ENCODE measurements at places on chromosomes 4 and X.

DNA sequence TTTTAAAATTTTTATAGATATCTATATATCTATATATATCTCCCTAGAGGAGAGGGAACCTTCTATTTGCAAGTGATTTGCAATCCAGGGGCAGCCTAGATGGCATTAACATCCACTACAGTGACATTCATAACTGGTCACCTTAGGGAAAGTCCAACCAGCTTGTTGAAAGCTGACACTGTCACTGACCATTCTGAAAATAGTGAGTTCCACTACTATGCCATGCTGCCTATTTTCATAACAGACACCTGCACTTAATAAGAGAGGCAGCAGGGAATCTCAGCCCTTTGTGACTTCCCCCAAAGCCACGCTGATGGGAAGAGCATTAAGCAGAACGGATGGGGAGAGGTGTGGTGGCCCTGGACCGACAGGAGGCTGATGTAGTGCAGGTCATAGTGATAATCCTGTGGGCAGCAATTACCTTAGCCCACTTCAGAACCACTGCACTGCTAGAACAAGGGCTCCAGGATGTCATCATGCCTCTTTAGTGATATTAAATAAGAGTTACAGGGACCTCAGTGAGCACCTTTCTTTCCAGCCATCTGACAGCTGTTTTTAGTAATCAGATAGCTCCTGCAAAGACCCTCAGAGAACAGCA is 51.3 kb downstream of the GPRIN3 start:
- DNase-seq, result no peak

DNA sequence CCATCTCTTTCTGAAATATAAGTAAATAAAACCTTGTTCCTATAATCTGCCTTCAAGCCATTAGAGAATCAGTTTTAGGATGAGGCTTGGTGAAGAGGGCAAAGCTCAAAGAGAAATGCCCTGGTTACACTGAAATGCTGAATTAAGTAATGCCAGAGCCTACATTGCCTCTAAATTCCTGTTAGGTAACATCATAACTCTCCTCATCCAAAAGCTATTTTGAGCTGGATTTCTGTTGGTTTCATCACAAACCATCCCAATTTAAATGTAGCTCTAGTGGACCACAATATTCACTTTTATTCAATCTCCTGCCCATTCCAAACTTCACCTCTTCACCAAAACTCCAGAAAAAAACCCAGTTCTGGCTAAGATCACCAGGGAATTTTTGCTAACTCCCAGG is 1319.7 kb upstream of the TENM3 start:
- DNase-seq, result no peak

GRCh38 chr4:184384056-184384809 is 90.1 kb downstream of the IRF2 start:
- DNase-seq, result no peak

DNA sequence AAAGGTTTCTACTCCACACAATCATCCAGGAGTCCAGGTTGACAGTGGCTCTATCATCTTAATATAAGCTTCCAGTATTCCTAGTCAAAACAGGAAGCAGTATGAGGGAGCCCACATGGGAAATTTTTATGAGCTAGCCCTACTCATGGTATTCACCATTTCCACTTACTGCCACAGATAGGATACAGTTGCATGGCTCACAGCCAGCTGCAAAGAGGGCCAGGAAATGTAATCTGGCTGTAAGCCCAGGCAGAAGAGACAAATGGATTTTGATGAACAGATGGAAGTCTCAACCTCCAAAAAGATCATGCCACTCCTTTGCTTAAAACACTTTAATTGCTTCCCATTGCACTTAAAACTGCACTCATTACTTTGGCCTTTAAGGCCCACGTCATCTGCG is 150.6 kb downstream of the ADAMTS3 start:
- peak; percentile 47 for DNase-seq

DNA sequence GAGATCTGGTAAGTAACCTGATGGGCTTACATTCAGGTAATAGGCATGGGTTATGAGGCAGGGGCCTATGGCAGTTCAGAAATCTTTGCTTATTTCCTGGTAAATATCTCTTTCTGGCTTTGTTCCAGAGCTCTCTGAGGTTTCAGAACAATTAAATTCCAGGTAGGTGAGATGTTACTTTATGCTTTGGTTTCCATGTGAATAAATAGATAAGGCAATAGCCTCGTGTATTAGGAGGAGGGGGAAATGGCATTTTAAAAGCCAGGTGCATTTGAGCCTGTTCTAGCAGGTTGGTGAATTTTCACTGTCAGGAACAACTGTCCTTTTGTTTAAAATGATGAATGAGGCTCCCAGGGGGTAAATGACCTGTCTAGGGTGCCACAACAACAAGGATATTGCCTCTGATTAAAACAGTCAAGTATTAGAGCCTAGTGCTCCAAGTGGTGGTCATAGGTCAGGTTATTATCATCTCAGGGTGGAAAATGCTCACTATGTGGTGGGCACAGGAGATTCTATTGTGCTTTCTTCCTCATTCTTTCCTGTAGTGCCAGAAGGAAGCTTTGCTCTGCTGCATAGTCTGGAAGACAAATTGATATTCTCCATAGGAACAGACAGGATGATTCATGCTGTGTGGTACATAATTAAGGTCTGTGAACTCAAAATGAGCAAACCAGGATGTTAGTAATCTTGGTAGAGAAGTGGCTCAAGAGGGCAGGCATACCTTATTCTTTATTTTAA is 296.2 kb downstream of the INPP4B start:
- DNase-seq, result peak; percentile 96

DNA sequence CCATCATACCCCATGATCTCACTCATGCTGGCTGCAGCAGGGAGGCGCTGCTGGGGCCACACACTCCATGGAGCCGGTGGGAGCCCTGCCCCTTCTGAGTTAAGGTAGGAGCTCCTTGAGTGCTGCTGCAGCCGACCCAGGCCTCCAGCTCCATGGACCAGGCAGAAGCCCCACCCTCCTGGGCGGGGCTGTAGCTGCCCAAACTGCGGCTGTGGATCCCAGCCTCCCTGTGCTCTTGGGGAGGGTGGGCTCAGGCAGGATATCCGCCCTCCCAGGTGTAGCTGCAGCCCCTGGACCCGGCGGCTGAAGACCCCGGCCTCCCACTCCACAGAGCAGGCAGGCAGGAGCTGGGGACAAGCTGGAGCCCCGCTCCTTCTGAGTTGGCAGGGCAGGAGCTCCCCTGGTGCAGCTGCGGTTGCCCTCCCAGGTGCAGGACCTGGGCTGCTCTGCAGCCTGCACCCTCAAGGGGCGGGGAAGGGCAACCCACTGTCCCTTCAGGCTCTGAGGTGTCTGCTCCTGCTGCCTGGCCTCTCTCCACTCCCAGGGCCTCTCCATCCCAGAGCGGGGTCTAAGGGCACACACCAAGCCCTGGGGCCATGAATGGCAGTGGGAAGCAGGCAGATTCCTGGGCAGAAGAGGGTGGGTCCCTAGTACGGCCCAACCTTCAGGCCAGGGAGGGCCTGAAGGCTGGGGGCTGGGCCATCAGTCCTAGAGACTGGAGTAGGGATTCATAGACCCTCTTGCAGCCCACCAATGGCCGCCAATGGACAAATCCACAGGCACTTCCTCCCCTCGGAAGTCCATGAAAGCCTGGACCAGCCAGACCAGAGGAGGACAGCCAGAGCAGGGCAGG is 466.1 kb downstream of the DTHD1 start:
- no peak for DNase-seq

DNA sequence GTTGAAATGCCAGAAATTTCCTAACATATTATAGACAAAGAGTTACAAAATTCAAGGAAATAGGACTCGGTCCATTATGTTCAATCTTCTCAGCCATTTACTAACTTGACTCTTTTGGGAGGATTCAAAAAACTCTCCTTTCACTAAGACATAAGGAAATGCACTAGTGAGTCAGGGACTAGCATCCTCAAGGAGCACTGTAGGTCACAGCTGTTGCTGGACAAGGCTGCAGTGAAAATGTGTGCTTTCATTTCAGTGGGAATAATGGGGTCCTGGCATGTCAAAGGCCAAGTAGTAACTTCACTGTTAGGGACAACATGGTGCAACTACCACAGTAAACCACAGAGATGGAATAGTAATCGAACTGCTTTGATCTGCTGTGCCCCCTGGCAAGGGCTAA is 56.9 kb upstream of the ABCG2 start:
- no peak for DNase-seq

DNA sequence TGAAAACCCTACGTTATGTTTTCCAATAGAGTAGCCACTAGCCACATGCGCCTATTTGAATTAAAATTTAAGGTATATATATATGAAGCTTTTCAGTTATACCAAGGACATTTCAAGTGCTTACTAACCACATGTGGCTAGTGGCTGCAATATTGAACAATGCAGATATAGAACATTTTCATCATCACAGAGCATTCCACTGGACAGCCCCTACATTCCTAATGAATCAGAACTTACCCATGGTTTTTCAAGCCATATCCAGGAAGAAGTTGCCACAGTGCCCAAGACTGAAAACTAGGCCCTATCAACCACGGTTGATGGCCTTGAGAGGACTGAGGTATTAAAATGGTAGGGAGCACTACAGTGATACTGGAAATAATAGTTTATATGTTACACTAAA is 29.7 kb downstream of the NEK1 start:
- DNase-seq, result no peak

GRCh38 chr4:136112116-136112515 is 1420.2 kb downstream of the PCDH18 start:
- no peak for DNase-seq

- no peak for DNase-seq
These were observed 984.9 kb upstream of the INTU start for GRCh38 chr4:126647756-126648397.

DNA sequence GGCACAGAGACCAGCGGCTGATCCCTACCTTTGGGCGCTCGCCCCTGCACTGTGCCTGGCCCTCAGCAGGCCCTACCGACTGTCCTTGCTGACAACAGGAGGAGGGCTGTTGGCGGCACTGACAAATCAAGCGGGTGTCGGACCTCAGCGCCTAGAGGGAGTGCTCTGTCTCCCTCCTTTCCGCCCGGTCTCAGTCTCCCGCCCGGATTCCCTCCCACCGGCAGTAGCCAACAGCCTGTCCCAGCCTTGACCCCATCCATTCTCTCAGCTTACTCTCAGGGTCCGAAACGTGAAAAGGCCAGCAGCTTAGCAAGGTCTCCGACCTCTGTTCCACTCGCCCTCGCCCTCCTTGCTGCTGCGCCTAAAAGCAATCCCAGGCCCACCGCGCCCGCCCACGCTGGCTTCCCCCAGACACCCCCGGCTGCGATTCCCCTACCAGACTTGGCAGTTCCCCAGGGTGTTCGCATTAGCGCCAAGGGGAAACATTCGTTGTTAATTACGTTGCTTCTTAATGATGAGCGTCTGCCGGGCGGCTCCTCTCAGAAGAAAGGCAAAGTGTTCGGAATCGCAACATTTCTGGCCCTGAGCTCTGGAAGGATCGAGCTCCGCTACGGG is 96.2 kb downstream of the SOWAHB start:
- DNase-seq, result no peak

GRCh38 chr4:52058275-52058674 is 7.2 kb downstream of the SPATA18 start:
- no peak for DNase-seq

GRCh38 chrX:42093756-42094155 is 170.4 kb upstream of the CASK start:
- DNase-seq, result no peak

DNA sequence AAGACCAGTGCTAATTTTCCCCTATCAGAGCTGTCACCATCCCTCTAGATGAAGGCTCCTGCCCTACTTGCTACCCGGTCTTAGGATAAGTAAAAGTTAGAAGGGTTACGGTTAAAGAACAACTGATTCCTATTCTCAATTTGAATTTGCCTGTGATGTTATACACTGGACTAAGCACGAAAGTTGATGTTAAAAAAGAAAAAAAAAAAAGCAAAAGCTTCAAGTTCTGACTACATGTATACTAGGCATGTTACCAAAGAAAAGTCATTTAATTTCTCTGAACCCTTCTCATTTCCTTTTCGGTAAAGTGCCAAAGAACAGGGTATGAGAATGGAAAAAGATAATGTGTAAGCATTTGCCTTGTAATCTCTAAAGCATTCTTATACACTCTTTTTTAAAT is 1.4 kb upstream of the PPID start:
- no peak for DNase-seq

DNA sequence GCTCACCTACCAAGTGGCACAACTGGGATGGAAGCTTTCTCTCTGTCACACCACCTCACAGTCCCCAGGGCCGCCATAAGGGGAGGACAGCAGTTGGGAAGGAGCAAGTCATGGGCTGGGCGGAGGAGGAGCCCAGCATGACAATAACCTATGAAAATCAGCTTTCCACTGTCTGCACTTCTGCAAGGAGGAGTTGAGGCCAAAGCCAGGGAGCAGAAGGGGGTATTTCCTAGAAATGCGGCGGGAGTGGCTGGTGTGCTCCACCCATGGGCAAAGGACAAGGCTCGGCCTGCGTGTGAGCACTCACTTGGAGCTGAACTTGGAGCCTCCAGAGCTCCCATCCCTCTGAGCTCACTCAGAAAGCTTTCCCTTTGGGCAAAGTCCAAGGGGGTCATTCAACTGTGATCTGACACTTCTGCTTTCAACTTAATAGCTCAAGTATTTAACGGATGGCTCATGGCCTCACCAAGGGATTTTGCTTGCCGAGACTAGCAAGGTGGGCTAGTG is 18.5 kb downstream of the APLN start:
- no peak for DNase-seq

GRCh38 chr4:39792128-39792527 is 94.2 kb downstream of the UBE2K start:
- no peak for DNase-seq

DNA sequence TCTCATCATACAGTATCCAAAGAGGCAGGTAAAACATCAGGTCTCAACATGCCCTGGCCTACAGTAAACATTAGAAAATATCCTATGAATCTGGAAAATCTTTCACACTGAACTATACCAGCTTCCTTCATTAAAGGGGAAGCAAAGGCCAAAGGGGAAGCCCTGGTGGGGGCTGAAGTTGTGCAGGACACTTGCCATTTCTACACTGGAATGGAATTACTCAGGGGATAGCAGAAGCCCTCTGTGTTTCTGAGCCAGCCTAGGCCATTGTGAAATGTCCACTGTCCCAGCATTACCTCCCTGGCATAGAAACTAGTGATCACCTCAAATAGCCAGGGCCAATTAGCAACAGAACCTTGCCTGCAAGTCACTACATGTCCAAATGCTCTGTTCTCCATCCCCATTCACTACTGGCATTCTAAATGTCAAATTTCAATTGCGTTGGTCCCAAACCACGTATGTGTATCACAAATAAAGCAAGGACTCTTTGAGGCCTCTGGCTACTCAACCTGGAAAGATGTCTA is 429.9 kb downstream of the AFF2 start:
- DNase-seq, result no peak

DNA sequence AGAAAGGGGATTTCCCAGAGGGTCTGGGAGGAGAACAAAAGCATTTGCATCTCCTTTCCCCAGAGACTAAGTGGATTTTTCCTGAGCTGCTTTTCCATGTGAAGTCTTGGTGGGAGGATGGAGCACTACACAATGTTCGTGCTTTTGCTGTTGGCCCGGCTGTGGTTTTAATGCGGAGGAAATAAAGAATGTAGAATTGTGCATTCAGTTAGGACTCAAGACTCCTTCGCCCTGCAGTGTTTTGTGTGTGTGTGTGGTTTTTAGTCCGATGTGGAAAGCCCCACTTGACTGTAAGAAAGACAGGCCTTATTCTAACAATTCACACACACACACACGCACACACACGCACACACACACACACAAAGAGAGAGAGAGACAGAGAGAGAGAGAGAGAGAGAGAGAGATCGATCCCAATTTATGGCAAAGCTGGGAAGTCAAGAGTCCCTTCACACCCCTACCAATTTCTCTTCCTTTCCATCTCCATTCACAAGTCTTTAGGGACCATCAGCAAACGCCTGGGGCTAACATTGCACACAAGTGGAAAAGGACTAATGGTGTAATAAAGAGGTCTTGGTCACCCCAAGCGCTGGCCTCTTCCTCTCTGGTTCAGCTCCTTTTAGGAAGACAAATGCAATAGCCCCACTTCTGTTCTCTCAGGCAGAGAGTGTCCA is 44.2 kb downstream of the CLDN34 start:
- no peak for DNase-seq

Measured in NCI-H2029 treated with DMSO at 0.1 percent for 48 hours (cell line).